ENCODE measurements at places on chromosomes 5 and 9.

- DNase-seq: no peak
Measured at GRCh38 chr9:1881708-1882295, 133.3 kb upstream of the SMARCA2 start.

GRCh38 chr5:5347442-5347841 lies 75.0 kb upstream of the ICE1 start:
- no peak for DNase-seq

DNA sequence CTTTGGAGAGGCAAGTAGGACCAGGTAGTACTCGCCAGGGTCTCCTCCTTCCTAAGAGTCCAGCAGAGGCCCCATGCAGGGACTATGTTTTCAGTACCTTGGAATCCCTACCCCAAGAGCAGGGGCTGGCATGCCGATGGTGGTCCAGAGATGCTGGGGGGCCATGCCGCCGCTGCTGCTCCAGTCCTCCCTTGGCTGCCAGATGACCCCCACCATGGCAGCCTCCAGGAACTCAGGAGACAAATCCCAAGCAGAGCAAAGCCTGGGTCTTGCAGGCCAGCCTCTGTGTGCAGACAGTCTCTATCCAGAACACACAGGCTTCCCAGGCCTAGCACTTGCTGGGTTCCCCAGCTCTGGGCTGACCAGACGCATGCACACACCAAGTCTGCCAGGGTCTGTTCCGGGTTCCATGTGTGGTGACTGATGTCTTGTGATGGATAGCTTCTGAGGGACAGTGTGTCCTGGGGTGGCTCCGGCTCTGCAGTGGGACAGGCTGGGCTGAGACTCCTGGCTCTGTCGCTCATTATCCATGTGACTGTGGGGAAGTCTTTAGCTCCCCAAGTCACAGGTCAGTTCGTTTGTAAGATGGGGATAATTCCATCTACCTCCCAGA lies 127.3 kb downstream of the CRB2 start:
- DNase-seq: no peak

DNA sequence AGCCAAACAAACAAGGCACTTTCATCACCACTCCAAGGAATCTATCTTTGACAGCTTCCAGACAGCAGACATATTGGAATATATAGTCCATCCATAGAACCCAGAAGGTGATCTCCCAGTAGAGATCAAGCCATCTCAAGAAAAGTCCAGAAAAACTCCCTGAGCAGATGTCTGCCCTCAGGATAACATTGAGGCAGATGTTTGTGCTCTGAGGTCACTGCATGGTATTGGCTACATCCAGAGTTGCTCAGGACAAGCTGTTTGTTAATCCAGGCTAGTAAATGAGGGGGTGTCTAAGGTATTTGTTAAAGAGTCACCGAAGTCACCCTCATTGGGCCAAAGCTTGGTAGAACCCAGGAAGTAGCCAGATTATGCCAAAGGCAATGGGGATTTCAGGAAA lies 556.3 kb upstream of the KLF4 start:
- no peak for DNase-seq

- DNase-seq: no peak
Measured at GRCh38 chr9:133714606-133715294, 23.4 kb downstream of the SARDH start.

DNA sequence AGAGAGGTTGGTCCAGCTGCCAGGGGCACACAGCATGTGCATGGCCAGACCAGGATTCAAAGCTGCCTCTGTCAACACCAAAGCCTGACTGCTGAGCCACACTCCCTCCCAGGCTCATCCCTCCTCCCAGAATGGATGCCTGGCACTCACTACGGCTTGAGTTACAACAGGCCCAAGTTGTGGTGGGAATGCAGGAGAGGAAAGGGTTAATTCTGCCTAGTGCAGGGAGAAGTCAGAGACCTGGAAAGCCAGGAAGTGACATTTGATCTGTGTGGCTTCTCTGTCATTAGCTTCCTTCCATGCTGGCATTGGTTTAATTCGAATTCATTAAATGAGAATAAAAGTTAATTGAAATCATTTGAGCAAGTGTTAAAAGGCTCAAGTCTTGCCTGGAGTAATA lies 150.0 kb downstream of the NSG2 start:
- no peak for DNase-seq

- DNase-seq: no peak
Measured at GRCh38 chr9:100521282-100521681, 48.3 kb downstream of the TMEFF1 start.

DNA sequence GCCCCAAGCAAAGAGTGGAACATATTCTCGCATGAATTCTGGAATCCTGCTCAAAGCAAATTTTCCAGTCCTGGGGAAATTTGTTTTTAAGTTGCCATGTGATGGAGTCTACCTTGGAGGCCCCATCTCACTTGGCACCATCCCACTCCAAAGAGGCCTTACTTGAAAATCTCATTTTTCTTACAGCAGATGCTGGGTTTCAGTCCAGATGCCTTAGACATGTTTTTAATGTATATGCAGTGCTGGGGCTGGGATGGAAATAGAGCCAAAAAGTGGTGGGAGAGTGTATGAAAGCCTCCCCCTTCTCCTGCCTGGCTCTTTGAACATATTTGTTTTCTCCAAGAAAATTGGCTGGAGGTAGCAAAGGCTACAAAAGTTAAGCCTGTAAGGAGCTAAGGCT lies 493.7 kb downstream of the ENC1 start:
- DNase-seq: no peak

DNA sequence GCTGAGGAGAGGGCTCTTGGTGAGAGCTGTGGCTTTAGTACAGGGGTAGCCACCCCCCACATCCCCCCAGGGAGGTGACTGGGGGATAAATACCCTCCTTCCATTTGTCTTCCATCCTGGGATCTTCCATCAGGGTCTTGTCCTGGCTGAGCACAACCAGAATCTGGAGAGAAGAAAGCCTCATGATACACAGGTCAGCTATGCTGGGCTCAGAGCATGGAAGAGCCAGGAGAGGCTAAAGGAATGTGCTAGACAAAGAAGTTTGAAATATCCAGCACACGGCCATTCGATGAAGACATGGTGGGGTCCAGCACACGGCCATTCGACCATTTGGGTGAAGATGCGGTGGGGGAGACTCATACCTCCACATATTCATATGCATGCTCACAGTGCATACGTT lies 30.0 kb downstream of the ROPN1L start:
- DNase-seq: no peak

DNA sequence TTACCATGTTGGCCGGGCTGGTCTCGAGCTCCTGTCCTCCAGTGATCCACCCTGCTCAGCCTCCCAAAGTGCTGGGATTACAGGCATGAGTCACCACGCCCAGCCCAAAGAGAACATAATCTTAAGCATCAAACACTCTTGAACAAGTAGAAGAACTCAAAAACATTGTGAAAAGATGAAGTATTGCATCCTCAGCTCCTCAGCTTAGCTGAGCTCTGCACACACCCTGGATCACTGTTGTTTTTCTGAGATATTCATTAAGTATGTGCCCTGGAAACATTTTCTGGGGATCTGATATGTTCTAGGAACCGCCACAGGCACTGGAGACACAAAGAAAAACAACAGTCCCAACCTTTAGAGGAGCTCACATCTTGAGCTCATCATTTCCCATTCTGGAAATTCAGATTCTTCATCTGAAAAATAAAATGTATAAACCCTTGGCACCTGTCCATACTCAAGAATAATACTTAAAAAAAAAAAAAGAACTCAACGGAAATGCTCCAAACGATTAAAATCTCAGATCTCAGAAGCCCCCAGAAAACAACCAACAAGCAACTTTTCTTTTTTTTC lies 62.2 kb upstream of the ZNF462 start:
- DNase-seq: no peak

- DNase-seq: no peak
Measured at GRCh38 chr9:113456235-113456634, 7.3 kb upstream of the RGS3 start.

GRCh38 chr9:27441741-27442070 lies 82.4 kb upstream of the IFNK start:
- no peak for DNase-seq

DNA sequence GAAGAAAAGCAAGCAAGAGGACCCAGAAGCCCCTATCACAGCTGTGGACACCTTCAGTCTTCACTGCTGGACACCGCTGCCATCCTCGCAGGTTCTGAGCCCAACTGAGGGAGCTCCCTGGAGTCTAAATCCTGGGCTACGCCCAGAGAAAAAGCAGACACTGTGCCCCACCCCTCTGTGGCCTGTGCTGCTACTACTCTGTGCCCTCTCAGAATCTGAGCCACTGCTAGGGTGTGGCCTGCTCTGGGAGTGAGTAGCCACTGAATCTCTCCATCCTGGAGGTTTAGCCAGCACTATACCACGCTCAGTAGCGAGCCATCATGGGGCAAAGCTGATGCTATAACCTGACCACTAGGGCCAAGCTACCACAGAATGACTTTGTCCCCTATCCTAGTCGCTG lies 338.2 kb downstream of the NPR3 start:
- DNase-seq: no peak

- DNase-seq: no peak
Measured at GRCh38 chr9:93592008-93592642, 15.7 kb downstream of the PHF2 start.

GRCh38 chr9:102497709-102498108 lies 497.4 kb upstream of the CYLC2 start:
- DNase-seq: no peak

- DNase-seq: peak; percentile 33
Measured at GRCh38 chr5:157566902-157567489, 8.6 kb downstream of the ADAM19 start.

GRCh38 chr9:133943036-133943780 lies 48.9 kb downstream of the VAV2 start:
- DNase-seq: no peak

- no peak for DNase-seq
Measured at GRCh38 chr5:102792705-102793104, 37.6 kb downstream of the PAM start.

GRCh38 chr5:111775224-111775623 lies 18.2 kb upstream of the NREP start:
- no peak for DNase-seq

GRCh38 chr9:94956731-94957130 lies 230.2 kb downstream of the AOPEP start:
- DNase-seq: no peak

DNA sequence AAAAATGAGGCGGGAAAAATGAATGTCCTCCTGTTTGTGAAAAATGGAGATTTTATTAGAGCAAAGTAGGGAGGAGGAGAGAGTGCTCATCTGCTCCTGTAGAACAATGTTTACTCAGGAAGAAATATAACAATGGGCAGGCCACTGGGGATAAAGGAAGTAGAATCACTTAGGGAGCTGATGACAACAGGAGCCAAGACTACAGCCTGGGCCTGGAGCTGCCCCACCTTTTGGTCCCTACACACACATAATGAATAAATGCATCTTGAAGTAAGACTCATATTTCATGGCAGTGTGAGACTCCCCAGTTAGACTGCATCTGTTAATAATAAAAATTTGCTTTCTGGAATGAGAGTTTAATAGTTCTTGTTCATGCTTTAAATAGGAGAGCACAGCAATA lies 1939.8 kb downstream of the EFNA5 start:
- no peak for DNase-seq

DNA sequence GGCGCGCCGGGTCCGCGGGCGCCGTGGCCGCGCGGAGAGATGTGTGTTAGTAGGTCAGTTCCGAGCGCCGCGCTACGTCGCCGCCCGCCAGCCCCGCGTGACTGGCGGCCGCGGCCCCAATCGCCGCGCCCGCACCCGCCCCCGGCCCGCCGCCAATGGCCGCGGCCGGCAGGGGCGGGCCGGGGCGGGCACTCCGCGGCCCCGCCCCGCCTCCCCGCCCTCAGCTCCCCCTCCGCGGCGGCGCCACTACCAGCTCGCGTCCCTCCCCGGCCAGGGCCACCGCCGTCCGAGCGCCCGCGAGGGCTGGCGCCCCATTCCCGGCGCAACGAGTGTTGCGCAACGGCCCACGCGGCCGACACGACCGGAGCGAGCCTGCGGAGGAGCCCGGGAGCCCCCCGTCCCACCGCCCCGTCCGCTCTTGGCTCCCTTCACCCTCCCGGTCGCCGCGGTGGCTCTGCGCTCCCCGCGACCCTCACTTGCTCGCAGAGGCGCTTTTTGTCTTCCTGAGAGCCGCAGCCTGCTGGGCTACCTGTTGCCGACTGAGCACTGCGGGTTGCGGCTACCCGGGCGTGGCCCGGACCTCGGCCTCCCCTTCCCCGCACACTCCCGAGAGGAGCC lies at the start of gene NFIL3:
NFIL3 (minus strand) TSS at position 48 of the 618 bp plus-strand sequence. CDS start 13,098 bp downstream, outside the sequence.
- peak; percentile 77 for DNase-seq

- no peak for DNase-seq
Measured at GRCh38 chr5:79133121-79133656, 21.6 kb downstream of the BHMT start.

- no peak for DNase-seq
Measured at GRCh38 chr9:3189113-3189861, 336.5 kb downstream of the RFX3 start.

GRCh38 chr9:9558907-9559306 lies 1053.9 kb downstream of the PTPRD start:
- DNase-seq: no peak

DNA sequence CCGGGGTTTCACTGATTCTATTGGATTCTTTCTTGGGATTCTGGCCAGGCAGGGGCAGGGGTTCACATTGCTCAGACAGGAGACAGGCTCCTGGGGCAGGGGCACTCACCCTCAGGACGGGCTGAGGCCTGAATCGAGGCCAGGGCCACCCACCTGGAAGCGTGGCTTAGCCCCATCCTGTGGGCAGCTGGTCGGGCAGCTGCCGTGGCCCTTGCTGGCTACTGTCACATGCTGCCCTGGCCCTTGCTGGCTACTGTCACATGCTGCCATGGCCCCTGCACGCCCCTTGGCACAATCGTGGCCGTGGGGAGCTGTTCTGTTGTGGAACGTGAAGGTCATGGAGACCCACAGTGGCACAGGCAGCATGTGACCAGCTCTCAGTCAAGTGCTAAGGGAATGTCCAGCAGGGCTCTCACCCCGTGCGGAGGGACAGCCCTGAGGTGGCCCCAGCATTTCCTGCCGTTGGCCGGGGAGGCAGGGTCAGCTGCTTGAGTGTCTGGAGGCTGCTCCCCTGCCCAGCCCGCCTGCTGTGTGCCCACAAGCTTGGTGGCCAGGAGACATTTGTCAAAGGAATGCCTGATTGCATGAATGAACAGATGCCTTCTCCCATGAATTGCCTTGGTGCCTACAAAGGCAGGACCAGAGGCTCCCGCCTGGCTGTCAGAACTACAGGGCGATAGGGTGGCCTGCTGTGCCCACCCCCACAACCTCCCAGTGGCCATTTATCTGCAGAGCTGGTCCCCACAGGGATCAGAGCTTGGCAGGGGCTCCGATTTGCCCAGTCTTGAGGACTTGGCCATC lies 16.9 kb upstream of the TMEM250 start:
- DNase-seq: no peak

Data from CD4-positive, alpha-beta T cell treated with Interferon gamma for 1 hour (primary cell).